ENCODE measurements at places on chromosomes 11 and 22.

- no peak for DNase-seq
Measured at GRCh38 chr11:126768702-126769101, 231.9 kb downstream of the KIRREL3 start.

- DNase-seq, result no peak
Measured at GRCh38 chr22:19681863-19682245, 32.4 kb upstream of the SEPTIN5 start.

- DNase-seq, result no peak
Measured at GRCh38 chr11:118115048-118115447, 28.3 kb upstream of the SMIM35 start.

DNA sequence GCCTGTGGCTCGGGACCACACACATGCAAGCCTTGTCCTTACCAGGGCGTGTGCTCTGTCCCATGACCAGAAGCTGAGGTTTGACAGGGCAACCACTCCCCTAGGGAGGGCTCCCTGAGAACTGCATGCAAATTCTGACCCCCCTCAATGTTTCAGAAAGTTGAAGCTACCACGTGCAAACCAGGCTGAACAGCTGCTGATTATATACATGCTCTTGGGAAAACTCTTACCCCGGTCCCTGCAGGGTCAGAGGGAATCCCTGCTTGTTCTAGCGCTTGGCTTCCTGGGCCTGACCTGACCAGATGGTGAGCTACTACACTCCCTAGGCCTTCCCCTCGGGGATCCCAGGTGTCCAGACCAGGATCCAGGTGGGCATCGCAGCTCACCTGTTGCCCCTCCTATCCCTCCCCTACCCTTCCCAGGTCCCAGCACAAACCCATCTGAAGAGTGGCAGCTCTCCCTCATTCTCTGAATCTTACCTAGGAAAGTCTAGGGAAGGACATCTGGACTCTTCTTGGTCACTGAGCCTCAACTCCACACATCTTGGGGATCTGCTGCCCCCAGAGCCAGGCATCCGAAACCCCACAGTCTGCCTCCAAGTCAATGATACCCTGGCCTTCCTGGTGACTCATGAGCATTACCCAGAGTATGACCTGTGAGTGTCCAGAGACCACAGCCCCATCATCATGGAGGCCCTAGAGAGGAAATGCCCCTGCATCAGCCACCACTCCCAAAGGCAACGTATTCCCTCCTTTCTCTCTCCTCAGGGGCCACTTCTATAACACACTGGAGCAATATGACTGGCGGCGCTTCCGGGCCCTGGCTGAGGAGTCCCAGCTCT, 61.5 kb downstream of the BTG4 start:
- DNase-seq, result peak; percentile 11

DNA sequence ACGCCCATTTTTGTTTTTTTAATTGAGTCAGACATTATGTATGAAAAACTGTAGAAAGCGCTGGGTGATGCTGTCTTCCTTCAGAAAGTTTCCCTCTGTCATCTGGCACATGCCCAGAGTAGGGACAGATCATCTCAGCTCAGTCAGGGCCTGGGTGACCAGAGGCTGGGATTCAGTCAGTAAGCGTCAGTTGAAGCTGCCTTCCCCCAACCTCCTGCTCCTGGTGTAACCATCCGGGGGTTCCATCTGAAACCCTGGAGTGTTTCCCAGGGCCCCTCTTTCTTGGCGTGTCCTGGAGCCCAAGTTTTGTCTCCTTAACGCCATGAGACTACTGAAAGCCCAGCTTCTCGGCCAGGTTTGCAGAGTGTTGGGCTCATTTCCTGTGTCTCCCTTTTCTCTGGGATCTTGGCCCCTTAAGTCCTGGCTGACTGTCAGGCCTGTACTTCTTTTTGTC, 10.7 kb downstream of the PPFIA1 start:
- peak; percentile 43 for DNase-seq

DNA sequence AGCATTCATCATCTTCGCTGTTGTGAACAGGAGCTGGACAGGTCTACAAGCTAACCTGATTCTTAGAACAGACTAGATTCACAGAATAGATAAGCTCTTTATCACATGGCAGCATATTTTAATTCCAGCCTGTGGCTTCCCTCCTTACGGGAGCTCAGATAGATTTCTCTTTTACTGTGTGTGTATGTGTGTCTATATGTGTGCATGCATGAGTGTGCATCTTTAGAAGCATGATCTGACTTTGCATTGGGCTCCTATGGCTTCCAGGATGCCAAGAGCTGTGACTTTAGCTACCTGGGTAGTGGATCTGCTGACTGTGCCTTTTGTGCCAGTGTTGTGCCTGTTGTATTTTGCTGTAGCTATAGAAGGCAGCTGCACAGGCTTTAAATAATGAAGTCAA, 44.3 kb downstream of the ZNRF3 start:
- DNase-seq, result no peak

- DNase-seq, result no peak
Measured at GRCh38 chr11:47399860-47400767, 8.3 kb upstream of the SLC39A13 start.

DNA sequence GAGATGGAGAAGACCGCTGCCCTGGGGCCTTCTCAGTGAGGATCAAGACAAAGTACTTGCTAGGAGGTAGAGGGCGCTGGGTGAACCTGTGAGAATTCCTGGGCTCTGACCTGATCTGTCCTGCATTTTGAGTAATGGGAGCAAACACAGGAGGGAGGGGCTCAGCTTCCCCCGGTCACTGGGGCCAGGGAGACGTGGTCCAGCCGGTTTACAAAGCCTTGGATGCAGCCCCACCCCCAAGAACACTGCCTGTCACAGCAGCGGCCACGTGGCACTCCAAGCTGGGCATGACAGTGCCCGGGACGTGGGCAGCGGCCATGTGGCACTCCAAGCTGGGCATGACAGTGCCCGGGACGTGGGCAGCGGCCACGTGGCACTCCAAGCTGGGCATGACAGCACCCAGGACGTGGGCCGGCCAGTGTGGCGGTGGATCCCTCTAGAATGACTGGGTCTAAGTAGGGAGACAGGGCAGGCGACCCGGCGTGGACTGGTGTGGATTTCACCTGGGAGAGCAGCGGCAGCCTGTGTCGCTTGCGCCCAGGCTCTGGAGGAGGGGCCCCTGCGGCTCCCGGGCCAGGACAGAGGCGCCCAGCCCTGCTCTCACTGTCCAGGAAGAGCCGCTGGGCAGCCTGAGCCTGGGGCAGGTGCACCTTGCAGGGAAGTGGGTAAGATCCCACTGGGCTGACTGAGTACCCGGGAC, 2.5 kb upstream of the TTLL8 start:
- DNase-seq, result no peak

GRCh38 chr11:130511765-130512164, 63.3 kb downstream of the ADAMTS15 start:
- DNase-seq, result no peak

DNA sequence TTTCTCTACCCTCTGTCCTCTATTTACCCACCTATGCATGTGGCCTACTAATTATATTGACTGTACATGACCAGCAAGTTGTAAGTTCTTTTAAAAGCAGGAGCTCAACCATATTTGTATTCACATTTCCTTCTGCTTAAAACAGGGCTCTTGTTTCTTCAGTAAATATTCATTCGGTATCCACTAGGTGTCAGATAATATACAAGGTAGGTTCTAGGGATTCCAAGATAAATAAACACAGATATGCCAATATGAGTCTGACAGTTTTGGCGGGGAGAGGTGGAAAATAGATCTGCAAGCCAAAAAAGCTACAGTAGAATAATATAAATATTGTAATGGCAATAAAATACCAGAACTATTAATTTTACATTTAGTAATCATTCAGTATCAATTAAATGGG, 15.3 kb upstream of the RAB30 start:
- DNase-seq, result no peak

DNA sequence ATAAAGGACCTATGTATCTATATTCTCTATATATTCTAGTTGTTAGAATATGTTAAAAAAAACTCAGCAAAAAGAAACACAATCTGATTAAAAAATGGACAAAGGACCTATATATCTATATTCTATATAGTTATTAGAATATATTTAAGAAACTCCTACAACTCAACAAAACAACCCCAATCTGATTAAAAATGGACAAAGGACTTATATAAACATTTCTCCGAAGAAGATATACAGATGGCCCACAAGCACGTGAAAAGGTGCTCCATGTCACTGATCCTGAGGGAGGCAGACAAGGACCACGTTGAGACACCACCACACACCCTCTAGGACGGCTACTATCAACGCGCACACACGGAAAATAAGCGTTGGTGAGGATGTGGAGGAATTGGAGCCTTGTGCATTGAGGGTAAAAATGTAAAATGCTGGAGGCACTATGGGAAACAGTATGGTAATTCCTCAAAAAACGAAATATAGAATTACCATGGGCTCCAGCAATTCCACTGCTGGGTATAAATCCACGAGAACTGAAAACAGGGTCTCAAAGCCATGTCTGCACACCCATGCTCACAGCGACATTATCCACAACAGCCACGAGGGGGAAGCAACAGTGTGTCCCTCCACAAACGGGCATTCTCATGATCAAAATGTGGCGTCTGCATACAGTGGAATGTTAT, 22.7 kb downstream of the YPEL1 start:
- peak; percentile 77 for DNase-seq

DNA sequence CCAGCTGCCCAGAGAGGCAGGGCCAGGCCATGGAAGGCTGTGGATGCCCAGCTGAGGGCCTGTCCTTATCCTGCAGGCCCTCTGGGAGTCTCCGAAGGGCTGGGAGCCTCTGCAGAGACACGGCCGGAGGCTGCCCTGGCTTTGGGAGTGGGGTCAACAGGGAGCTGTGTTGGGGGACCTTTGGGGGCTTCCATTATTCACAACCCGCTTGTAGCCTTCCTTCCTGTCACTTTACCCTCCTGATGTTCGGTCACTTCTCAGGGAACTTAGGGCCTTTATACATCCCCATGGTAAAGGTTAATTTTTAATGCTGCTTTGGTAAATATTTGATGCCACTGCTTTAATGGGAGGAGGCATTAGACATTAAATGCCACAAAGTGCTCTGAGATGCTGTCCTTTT, 44.9 kb downstream of the SHISAL1 start:
- no peak for DNase-seq

GRCh38 chr11:66694732-66695207, 17.1 kb upstream of the RBM4B start:
- DNase-seq, result peak; percentile 76

DNA sequence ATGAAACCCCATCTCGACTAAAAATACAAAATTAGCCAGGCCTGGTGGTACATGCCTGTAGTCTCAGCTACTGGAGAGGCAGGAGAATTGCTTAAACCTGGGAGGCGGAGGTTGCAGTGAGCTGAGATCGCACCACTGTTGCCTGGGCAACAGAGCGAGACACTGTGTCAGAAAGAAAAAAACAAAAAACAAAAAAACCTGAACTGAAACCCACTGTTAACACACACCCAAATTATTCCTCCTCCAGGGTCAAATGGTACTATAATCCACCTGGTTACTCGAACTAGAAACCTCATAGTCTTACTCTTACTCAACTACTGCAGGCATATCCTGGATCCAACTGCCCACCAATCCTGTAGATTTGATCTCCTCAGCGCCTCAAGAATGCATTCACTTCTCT, 35.5 kb downstream of the USP28 start:
- no peak for DNase-seq

DNA sequence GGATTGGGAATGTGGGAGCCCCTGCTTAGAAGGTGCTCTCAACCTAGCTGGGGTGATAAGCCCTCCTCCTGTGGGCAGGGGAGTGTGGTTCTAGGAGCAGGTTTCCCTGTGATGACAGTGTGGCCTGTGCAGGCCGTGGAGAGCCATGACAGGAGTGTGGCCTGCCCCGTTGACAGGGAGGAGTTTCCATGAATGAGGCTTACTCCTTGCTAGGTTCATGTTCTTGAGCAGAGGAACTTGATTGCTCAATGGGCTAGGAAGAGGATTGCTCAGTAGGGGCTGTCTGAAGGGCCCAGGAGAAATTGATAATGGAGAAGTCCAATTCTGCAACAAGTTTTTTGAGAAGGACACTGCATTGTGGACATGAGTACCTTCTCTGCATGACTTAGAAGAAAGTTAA, 92.0 kb downstream of the PPP6R3 start:
- DNase-seq, result no peak

GRCh38 chr11:61375761-61376108, 13.6 kb downstream of the TMEM138 start:
- DNase-seq, result no peak

DNA sequence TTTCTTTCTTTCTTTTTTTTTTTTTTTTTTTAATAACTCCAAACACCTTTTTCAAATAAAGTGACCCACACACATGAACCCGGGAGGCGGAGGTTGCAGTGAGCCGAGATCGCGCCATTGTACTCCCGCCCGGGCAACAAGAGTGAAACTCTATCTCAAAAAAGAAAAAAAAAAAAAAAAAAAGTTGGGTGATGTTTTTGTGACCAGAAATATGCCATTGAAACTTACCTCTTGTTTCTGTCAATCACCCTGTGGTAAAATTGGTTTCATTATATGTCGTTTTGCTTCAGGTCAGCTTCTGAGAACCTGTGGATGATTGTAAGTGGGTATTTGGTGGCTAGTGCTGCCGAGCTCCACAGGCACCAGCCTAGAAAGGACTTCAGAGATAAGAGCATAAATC, 238.8 kb downstream of the TBC1D22A start:
- no peak for DNase-seq

GRCh38 chr22:33710326-33710725, 209.9 kb downstream of the LARGE1 start:
- no peak for DNase-seq

DNA sequence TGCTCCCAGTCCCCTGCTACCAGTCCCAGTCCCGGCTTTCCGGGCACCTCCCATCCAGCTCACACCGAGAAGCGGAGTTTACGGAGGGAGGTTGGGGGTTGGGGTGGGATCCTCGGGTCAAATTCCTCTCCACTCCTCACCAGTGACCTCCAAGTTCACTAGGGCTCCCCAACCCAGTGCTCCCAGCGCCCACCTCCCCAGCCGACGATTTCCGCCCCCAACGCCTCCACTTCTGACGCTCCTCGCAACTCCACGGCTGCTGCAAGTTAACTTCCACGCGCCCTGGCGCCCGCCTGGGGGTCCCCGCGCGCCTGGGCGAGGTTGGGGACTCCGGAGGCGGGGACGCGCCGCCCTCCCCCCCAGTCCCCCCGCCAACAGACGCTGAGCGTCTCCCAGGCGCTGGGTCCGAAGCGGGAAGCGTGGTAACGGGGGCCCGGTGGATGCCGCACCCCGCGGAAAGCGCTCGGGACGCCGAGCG, 526 bp downstream of the TPST2 start:
- no peak for DNase-seq

DNA sequence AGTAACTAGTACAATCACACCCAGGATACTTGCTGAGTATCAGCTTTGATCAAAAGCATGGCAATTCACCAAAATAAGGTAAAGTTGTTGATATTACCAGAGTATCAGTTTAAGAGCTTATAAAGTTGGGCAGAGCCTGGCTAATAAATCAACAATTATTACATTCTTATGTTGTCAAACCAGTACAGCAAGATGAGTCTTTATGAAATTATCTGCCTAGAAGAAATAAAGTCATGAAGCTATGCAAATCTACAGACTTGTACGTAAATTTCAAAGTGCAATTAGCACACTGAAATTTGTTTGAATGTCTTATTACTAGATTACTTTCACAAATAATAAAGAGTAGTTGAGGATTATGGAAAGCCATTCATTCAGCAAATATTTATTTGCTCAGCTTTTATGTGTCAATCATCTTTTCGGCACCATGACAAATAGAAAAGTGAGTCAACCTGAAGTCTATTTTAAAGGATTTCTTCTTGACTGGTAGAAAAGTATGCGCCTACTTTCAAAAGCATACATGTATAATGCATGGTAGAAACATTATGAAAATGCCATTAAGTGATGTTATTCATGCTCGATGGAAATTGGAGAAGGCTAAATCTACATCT, 5.0 kb upstream of the ANO3 start:
- no peak for DNase-seq

- DNase-seq, result no peak
Measured at GRCh38 chr11:20360650-20361049, 2.9 kb upstream of the HTATIP2 start.
